ENCODE measurements at places on chromosomes 6 and 20.

- no peak for DNase-seq
These were observed 37.9 kb upstream of the RNF217 start for GRCh38 chr6:124924333-124924759.

DNA sequence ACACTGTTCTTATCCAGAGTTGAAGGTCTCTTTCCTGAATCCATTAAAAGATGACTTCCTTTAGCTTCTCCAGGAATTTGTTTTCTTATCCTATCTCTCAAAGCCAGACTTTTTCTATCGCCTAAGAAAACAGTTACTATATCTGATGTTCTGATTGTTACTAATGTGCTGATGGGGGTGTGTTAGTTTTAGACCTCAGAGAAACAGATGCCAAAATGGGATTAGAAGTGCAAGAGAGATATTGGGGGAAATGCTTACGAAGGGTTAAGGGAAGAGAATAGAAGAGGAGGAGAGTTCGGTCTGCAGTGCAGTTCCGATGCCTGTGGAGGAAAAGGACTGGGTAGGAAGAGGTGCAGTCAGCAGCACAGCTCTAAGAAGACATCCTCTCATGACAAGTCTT, 35.7 kb upstream of the ADGRG6 start:
- no peak for DNase-seq

- DNase-seq = no peak
These were observed 33.2 kb upstream of the ADGRF5 start for GRCh38 chr6:46954837-46955451.

DNA sequence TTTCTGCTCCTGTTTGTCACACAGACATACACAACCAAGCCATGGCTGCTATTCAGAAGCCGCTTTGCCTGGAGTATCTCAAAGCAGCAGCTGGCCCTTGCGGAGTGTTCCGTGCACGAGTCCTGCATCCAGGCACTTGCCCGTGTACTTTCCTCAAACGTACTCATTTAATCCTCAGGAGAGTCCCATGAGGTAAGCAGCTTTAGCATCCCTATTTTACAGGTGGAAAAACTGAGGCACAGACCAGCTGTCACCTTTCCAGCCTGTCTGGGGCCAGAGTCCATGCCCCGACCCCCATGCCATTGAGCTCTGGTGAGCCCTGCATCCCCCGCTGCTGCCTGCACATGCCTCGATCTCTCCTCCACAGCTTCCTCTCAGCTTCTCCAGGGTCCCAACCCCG, 130.0 kb downstream of the ERMARD start:
- DNase-seq = no peak

DNA sequence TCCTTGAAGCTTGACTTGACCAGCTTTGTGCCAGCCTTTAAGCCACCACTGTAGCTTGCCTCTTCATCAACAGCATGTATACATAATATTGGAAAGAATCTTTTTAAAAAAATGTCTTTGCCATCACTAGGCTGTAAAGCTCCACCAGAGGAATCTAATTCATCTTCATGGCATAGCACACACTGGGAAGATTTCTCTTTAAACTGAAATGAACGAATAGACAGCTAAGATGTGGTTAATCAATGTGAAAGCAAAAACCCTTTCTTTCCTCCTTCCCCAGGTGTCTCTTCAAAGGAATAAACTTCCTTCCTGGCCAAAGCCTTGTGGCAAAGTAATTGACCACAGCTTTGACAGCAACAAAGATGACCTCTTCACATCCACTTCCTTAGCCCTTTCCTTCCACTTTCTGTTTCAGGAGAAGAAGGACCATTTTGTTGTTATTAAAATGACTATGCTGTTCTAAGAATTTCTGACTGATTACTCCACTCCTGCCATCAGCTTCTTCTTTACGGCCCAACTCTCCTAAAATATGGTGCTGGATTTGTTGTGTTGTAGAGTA, 428.7 kb upstream of the SOX4 start:
- DNase-seq = no peak

GRCh38 chr20:4584510-4584909, 137.2 kb upstream of the PRND start:
- no peak for DNase-seq

DNA sequence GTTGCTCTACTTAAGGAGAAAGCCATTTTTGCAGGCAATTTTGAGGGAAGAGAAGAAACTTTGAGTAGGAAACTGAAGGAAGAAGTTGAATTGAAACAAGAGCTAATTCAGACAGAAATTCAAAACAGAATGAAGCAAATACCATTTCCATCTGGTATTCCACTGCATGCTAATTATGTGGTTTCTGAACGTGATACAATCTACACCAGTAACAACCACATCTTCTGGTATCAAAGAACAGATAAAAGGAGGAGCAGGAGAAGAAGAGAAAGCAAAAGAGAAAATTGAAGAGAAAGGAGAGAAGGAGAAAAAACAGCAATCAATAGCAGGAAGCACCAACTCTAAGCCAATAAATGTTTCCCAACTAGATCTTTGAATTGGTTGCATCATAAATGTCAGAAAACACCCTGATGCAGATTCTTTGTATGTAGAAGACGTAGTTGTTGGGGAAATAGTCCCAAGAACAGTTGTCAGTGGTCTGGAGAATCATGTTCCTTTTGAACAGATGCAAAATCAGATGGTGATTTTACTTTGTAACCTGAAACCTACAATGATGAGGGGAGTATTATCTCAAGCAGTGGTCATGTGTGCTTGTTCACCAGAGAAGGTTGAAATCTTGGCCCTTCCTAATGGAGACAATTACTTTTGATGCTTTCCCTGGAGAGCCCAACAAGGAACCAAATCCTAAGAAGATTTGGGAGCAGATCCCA, 132.4 kb downstream of the MACROD2 start:
- DNase-seq = no peak

DNA sequence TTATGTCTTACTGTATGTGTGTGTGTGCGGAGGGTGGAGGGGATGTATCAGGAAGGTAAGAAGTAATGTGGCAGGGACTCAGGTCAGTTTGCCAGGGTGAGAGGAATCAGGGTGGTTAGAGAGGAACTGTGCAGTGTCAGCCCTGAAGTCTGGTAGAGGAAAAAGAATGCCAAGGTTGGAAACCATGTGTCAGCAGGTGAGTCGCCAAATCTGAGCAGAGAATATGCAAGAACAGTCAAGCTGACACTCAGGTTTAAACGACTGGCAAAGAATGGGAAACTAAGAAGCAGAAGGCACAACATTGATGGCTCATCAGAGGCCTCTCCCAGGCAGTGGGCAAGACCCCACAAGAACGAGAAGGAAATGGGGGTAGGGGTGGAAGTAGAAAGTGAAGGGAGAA, 107.5 kb upstream of the TBX18 start:
- DNase-seq = no peak

DNA sequence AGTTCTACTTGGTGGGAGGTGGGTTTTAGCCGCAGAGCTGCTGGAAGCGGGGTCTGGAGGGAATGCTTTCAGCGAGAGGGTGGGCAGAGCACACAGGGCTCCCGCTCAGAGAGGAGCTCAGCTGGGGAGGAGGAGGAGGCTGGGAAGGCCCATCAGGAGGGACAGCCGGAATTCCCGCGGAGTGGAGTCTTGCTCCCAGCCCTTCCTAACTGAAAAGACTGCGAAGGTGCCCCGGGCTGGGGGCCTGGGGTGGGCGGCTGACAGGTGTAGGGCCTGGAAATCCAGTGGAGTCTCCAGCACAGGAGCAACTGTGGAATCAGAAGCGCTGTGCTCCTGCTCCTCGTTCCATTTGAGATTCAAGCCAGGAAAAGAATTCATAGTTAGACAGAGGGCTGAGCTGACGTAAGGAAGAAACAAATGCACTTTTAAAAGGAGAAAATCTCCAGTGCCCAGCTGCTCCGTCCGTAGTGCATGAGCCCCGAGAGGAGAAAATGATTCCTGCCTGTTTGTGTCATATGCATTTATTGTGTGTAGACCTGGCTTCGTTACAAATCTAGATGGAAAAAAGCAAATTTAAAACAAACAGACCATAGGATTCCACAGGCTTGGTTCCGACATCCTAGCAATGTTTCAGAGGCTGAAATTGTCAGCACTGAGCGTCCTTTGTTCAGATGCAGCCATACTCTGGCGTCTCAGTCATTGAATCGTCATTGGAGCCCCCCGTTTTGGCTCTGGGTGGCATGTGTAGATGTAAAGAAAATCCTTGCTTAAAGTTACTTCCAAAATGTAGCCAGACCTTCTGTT, 197.7 kb downstream of the SMOC2 start:
- DNase-seq = no peak

- no peak for DNase-seq
These were observed 302.0 kb upstream of the STXBP5 start for GRCh38 chr6:146901940-146902816.

DNA sequence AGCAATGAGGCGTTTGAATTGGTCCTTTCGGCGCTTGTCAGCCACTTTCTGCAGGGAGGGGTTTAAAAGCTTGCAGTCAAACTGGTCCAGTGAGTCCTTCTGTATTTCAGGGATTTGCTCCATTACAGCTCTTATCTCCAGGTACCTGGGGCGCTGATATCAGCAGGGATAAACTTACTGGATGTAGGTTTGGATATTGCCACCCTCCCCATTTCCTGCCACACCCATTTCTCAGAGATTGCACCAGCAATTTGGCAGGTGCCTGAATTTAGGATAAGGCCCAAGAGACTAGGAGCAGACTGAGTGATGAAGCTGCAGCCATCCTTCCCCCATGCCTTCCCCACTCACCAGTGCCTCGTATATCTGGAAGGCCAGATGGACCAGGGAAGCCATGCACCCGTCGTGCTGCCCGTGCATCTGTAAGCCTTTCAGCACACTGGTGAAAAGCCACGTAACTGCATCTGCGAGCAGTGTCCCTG, 7.6 kb downstream of the POLR1C start:
- DNase-seq = no peak

DNA sequence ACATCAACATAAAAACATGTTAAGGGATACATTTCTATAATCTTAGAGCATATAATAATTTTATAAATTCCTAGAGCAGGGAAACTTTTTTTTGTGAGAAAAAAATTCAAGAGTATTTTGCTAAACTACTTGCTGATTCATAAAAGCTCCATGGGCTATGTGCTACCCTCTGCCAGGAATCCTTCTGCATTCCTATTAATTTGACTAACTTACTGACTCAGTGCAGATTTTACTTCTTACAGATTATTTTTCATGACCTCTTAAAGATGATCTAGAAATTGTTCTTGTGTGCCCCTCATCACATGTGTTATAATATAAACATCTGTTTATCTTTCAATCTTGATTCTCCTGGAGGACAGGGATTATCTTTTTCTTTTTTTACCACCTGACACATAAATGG, 5.7 kb downstream of the VTA1 start:
- DNase-seq = no peak

DNA sequence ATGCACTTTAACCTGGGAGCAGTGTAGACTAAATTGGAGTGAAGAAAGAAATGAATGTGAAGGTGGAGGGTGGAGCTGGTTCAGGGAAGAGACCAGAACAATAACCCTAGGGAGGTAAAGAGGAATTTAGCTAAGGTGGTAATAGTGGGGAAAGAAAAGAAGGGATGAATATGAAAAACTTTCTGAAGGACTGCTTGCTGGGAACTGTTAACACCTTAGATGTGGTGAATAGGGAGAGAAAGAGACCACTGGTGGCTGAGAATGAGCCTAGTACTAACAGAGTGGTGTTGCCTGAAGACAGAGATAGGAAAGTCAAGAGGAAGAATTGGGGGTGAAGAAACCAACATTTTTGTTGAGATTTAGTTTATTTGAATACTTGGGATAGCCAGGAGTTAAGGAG, 78.4 kb upstream of the HS3ST5 start:
- DNase-seq = no peak

DNA sequence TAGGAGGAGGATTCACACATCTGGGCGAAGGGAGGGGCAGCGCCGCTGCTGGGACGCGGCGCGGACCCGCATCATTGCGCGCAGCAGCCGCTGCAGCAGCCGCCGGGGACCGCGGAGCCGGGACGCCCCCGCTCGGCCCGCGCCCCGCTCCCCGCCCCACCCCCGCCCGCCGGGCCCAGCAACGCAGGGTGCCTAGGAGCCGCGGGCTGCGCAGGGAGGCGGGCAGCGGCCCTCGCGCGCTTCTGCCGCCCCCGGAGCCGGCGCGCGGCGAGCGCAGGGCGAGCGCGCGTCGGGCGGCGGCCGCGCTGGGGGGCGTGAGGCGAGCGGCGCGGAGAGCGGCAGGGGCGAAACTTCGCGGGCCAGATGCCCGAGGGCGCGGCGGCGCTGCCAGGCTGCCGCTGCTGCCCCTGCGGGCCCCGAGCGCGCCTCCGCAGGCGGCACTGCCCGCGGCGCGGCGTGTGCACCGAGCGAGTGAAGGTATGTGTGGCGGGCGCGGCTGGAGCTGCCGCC, at the start of gene NKAIN2:
Gene NKAIN2 (plus strand): TSS at position 362 of the 510 bp plus-strand sequence.
- no peak for DNase-seq

- no peak for DNase-seq
These were observed 79.0 kb downstream of the TRERF1 start for GRCh38 chr6:42372699-42373098.

DNA sequence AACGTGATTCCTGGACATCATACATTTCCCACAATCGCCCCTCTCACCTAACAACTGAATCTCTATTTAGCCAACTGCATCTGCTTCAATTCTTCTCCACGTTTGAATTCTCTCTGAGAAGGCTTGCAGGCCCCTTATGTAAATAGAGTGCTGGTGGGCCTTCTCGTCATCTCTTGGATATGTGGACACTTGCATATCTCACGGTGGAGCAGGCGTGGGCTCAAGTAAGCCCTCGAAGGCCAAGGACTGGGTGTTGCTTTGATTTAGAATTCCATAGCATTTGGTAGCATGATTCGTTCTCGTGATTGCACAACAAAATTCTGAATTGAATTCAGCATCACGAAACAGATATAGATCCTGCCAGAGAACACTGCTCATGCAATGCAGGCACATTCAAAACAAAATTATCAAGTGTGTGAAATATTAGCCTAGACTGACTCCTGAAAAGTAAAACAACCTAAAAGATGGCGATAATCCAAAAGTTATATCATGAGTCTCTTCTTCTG, 613.6 kb downstream of the TFAP2A start:
- no peak for DNase-seq

DNA sequence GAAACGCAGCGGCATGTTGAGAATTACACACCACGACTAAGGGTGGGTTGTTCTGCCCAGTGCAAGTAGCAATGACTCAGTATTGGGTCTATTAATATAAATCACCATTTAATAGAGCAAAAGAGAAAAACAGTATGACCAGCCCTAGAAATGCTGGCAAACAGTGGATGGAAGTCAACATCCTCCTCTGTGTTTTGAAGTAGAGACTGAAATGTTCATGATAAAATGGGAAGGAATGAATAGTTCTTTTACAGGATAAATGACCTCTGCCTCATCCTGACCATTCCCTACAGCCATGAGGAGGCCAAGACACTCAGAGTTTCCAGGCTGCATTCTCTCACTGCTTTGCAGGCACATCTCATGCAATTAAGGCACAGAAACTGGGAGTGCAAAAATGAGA, 111.8 kb downstream of the PSMB1 start:
- no peak for DNase-seq

DNA sequence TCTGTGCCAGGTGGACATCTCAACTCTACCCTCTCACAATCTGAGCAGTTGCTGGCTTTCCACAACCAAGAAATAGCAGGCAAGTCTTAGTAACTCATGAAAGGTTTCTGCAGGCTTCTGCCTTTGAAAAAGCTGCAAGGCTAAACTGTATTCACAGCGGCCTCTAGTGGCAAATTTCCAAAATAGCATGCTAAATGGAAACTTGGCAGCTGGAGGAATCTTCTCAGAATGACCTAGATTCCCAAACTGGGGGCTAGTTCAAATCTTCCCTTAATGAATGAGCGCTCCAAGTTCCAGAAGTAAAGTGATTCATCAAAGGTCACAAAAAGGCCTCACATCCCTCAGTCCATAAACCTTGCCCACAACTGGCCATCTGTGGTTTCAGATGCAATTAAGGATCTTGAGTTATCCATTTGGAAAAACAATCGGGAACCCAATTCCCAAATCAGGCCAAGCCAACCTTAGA, 11.9 kb upstream of the CPNE5 start:
- DNase-seq = peak; percentile 77

Measured in NCI-H446 (cell line).